ENCODE measurements at places on chromosomes 6 and 20. TPM values are rescaled to one million over a fixed set of nuclear protein-coding genes. Genes with fewer than 3 reads are reported as not detected.

The IP6K3 gene
- total RNA-seq: not detected

The RAB23 gene
- total RNA-seq: 3.9 TPM

The BMP6 gene
- 90.2 TPM for total RNA-seq

The R3HDML gene
- total RNA-seq: not detected

The LY6G6F gene
- not detected for total RNA-seq

DNA sequence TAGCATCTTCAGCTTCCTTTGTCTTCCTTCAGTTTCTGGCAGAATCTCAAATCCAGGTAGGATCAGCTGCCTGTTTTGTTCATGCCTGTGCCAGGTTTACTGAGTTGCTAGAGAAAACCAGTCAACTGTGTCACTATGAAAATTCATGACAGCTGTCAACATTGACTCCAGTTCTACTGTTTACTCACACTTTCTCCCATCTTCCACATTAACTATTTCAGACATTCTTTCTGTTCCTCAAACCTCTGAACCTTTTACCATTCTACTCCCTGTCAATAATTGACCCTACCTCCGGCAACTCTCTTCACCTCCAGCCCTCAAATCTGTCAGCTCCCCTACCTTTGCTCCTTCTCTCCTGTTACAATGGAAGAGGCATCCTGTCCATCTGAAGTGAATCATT is 8.5 kb downstream of the ENPP4 start:
- DNase-seq: no peak

DNA sequence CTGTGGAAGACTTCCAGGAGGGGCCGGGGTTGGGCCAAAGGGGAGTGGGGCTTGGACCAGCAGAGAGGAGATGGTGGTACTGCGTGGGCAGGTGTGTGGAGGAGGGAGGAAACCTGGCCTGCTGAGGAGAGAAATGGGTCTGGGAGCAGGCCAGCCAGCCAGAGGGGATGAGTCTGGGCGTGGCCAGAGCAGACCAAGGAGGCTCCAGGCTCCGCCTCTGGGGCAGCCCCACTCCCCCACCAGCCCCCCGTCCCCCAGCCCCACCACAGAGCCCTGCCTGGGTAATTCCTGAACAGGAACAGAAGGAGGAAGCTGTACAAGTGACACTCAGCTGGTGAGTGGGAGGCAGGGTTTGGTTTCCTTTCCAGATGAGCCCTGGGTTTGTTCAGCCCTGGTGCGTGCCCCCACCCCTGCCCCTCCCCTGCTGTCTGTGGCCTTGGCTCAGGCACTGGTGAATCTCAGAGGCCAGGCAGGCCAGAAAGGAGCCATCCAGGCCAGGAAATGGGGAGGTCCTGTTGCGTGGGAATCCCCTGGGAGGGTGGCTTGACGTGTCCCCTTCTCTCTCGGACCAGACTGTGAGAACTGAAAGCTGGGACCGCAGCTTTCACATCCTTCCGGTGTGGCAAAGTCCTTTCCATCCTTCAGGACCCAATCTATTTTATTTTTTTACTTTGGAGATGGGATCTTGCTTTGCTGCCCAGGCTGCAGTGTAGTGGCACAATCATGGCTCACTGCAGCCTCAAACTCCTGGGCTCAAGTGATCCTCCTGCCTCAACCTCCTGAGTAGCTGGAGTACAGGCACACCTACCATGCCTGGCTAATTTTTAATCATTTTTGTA is 9.4 kb upstream of the SRC start:
- peak; percentile 40 for DNase-seq

- no peak for DNase-seq
Observed at GRCh38 chr6:54646069-54646950, 200.3 kb upstream of the FAM83B start.

DNA sequence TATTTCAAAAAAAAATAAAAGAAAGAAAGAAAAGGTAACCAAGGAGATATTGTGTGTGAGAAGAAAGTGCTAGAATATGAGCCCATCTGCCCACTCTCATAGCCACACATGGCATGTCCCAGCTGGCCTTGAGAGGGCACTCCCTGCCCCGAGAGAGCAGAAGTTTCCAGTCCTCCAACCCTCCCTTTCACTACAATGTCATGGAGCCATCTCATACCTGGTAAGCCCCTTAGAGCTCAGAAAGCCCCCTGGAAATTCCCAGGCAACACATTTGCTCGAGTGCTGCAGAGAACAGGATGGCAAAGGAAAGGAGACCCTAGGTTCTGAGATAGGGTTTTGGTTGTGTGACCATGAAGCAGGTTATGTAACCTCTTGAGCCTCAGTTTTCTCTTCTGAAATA is 75.8 kb upstream of the RIN2 start:
- no peak for DNase-seq

DNA sequence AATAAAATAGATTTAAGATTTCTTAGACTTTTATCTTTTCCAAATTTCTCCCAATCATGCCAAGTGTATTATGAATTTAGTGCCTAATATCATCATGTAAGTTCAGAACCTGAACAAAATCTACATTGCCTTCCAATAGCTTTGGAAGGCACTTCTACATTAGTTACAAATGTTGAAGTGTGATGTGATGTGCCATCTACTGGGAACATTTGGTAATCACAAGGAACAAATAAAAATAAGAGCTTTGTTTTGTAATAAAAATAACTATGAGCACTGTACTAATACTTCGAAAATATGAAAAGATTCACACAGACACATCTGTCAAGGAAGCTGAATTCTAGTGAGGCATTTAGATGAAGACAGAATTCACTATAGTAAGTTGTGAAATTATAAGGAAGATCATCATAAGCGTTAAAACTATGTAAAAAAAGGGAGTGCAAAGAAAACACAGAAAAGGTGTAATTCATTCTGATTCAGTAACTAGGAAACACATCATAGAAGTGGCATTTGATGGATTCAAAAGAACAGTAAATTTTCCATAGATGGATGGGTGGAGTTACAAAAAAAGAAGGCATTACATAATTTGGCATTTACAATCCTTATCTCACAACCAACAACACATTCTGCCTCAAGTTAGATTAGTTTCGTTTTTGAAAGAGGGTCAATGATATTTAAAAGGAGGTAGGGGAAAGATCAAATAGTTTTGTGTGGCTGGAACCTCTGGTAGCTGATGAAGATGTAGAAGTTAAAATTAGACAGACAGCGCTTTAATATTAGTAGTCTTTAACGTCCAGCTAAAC is 161.0 kb downstream of the ASCC3 start:
- DNase-seq: peak; percentile 62

- no peak for DNase-seq
Observed at GRCh38 chr6:95882371-95882770, 133.4 kb upstream of the FUT9 start.

DNA sequence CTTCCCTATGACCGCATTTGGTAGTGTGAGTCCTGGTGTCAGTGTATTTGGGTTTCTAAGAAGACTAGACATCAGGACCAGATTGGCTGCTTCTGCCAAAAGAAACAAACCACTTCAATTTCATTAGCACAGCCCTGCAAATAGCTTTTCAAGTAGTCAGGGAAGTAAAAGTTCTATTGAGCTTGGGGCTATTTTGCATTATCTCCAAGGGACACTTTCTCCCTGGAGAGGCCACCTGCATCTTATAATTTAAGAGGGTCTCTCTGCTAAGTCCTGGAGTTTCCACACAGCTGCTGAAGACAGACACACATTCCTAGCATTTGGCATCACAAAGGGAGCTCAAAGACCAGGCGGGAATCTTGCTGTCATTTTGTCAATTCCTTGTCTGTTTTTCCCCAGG is 141.2 kb downstream of the BMP2 start:
- DNase-seq: no peak

DNA sequence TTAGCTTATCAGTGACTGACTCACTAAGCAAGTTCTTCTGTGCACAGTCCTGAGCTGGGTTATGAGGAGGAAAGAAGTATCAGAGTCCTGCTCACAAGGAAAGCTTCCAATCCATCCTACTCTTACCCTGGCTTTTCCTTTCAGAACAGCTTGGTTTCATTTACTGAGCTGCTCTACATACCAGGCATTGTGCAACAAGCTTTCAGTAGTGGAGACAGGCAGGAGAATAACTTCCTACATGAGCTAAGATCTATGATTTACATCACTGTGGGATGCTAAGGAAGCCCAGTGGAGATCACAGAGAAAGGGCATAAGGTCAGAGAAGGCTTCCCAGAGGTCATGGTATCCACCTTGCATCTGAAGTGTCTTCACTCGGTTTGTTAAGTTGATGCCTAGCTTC is 144.5 kb downstream of the MAP3K7 start:
- DNase-seq: no peak

DNA sequence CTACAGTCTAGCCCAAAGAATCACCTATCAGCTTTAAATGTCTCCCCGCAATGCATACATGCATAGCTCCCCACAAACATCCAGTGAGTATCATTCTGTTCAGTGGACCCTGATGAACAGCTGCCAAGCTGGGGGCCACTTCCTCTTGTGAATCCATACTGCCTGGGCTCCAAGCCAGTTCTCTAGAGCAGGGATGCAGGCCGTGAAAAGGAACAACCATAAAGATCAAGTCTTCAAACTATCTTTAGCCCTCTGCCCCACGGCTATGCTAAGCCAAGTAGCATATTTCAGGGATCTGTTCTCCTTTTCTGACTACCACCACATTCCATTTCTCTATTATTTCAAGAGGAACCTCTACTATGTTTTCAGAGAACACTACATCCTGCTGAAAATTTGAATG is 191.7 kb upstream of the BTBD3 start:
- no peak for DNase-seq

- peak; percentile 85 for DNase-seq
Observed at GRCh38 chr20:25407311-25408169, at the start of gene GINS1. Gene GINS1, plus strand, starts transcription at chr20:25407673. Its CDS starts 148 bp downstream, at chr20:25407821.

GRCh38 chr20:64077094-64077493 is 2.2 kb downstream of the RGS19 start:
- DNase-seq: no peak

- DNase-seq: no peak
Observed at GRCh38 chr20:59985864-59986263, 27.6 kb downstream of the CDH26 start.

GRCh38 chr6:21604081-21604480 is 10.5 kb downstream of the SOX4 start:
- DNase-seq: peak; percentile 51
